ENCODE measurements at places on chromosomes 2 and 18.

- DNase-seq = no peak
These were observed 4.4 kb upstream of the PAX3 start for GRCh38 chr2:222303045-222303827.

- peak; percentile 53 for DNase-seq
These were observed 879.8 kb upstream of the PIK3C3 start for GRCh38 chr18:41075212-41075611.

GRCh38 chr2:60482222-60482621 is 71.2 kb downstream of the BCL11A start:
- no peak for DNase-seq

DNA sequence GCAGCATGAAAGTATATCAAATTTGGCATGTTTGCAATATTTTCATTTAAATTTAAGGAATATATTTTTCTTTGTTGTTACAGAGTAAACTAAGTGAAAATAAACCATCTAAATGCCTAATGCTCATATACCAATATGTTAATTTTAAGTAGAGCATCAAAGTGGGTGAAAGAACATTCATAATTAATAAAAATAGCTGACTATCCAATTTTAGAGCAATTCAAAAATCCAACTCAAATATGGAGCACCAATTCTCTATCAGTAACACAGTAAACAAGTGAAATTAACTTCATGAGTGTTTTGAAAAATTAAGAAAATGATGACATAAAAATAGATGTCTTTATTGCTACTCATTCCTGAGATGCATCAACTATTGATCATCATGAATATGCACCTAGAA is 893.0 kb downstream of the DSC3 start:
- no peak for DNase-seq

- no peak for DNase-seq
These were observed 206.5 kb upstream of the TCF4 start for GRCh38 chr18:55794288-55795052.

DNA sequence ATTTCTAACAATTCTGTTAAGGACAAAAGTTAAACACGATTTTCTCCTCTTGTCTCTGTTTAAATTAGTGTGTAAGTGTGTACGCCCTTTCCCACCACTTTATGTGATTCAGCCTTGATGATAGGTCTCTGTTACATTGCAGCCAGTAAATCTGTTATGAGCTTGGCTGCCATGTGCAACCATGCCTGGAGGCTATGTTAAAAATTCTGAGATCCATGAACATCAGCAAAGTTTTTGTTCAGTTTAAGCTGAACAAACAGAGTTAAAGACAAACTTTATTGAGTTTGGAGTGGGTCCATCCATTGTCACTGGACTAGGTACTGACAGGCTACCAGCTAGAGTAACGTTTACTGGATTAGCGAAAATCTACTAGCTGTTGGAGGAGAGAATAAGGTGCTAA is 110.4 kb downstream of the NCKAP5 start:
- no peak for DNase-seq

DNA sequence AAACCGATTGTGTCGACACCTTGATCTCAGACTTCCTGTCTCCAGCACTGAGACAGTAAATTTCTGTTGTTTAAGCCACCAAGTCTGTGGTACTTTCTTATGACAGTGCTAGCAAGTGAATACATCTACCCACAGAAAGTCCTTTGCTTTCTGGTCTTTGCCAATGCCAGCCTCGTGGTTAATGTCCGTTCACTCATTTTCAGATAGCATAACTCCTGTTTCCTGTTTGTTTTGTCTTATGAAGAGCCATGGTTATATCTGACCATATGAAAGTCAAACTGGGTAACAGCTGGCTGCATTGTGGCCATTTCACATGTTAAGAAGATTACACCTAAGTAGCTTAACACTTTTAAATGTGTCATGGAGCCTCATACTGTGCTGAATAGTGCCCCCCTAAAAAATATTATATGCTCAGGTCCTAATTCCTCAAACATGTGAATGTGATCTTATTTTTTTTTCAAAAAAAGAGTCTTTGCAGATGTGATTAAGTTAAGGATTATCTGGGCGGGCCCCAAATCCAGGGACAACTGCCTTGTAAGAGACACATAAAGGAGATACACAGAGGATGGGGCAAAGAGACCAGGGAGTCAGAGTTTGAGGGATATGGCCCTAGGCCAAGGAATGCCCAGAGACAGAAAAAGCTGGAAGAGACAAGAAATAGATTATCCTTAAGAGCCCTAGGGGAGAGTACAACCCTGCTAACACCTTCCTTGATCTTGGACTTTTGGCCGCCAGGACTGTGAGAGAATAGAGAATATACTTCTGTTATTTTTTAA is 118.0 kb downstream of the KCNE4 start:
- DNase-seq = no peak

GRCh38 chr2:122315306-122315705 is 559.9 kb downstream of the TSN start:
- no peak for DNase-seq

DNA sequence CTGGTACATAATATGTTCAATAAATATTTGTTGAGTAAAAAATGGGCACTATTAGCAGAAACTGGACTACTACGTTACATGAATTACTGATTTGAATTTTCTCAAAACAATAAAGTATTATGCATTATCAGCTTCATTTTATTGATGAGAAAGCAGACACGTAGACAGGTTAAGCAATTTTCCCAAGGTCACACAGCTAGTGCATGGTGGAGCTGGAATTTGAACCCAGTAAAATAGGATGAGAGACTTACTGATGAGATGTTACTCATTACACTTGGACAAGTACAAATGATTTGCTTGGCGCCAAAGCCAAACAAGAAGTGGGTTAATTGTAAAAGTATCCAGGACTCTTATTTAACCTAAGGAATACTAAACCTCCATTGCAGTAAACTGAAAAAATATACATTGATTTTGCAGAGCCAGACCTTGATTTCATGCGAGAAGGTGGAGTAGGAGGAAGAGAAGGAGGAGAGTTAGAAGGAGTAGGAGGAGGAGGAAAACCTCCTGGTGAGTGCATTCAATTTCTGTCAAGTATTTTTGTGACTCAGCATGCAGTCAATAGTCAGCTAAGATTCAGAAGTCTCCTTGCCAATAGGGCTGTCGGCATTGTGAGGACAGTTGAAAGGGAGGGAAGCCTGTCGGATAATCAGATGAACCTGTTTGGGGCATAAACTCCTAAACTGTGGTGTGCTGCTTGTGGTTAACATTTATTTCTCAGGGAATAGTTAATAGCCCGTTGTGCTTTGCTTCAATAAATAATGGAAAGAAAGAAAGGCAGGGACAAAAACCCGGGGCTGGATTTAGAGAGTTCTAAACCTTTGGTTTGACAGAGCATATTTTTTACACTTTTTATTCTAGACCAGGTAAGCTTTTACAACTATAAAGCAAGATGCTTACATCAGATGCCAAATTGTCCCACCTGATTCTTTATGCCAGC is 77.0 kb upstream of the TACR1 start:
- no peak for DNase-seq

DNA sequence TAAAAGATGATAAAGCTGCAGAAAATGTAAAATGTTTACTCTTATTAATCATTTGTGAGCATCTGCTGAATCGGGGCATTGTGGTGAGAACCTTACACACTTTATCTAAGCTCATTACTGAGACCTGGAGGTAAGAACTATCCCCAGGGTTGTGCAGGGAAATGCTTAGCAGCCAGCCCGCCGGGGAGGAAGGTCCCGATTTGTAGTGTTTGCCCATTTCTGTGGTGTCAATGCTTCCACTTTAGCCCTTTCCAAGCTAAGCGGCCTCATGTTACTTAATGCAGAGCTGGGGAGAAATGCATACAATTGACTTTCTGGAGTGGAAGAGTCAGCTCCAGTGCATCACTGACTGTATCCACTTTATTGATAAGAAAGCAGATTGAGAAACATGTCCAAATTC is 20.8 kb upstream of the KCNK3 start:
- no peak for DNase-seq

DNA sequence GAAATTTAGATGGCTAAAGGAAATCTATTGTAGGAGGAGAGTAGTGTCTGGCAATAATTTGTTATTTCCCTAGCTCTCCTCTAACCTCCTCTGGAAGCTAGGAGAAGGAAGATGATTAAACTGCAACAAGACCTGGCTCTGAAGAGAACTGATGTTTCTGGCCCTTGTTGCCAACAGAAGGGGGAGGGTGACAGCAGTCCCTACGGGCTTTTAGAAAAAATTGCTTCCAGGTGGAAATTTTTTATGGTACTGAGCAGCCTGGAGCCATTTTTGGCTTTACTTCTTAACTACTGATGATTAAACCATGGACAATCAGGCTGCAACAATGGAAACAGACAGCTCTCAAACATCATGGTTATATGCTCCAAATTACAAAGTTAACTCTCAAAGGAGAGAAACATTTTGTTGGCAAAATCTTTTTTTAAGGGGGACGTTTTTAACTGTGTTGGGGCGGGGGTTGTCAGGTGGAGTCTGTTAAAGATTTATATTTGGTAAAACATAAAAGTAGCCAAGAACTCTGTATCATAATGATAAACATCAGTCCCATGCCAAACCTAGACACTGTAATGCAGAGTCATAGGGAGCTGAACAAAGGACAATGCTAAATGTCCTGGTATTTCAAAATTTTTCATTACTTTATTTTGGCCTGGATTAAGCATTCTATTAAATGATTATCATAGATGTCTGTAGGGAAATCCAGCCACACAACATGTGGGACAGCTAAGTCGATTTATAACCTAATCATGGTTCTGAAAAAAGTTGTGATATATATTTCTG is 70.0 kb downstream of the EXOC6B start:
- DNase-seq = peak; percentile 37

- no peak for DNase-seq
These were observed 37.9 kb downstream of the FAM210A start for GRCh38 chr18:13688191-13689136.

Data from GM04503 (cell line).